ENCODE measurements at places on chromosomes 1 and 21.

DNA sequence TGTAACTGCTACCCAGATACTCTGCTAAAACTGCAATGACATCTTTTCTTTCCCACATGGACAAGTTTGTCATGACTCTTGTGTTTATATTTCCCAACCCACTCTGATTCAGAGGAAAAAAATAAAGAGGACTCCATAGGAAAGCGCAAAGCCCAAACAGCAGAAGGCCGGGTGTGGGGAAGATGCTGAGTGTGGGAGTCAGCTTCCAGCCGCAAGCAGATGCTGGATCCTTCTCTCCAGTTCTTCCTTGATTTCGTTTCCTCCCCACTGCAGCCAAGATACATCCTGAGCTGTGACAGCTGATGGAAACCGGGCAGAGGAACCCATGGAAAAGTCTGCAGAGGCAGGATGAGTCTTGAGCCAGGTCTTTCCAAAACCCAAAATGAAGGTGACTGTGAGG, 498.2 kb downstream of the PLPP3 start:
- DNase-seq: no peak

- DNase-seq: no peak
Observed at GRCh38 chr1:31861346-31861745, 45.5 kb upstream of the SPOCD1 start.

- no peak for DNase-seq
Observed at GRCh38 chr1:51799372-51799771, 79.2 kb downstream of the NRDC start.

- DNase-seq: no peak
Observed at GRCh38 chr1:200445213-200445612, 35.4 kb upstream of the ZNF281 start.

DNA sequence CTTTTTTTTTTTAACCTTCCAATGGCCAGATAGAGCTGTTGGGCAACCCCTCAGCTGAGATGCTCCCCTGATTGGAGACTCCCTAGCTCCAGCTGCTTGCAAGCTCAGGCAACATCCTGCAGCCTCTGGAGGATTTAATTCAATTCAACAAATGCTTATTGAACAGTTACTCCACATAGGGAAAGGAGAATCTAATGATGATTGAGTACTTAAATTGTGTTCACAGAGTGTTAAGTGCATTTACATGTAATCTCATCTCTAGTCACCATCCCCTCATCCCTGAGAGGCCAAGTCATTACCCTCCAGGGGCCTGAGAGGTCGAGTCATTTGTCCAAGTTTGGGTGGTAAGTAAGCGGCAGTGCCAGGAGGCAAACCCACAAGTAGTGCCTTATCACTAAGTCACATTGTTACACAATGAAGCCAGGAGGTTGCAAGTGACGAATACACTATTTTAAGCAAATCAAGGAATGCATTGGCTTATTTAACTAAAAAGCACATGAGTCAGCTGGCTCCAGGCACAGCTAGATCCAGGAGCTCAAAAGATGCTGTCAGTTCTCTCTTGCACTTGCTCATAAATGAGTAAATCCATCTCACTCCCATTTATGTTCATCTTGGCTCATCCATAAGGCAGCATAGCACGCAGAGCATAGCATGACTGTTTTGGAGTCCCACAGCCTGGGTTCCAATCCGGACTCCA, 64.3 kb downstream of the OPTC start:
- DNase-seq: no peak

DNA sequence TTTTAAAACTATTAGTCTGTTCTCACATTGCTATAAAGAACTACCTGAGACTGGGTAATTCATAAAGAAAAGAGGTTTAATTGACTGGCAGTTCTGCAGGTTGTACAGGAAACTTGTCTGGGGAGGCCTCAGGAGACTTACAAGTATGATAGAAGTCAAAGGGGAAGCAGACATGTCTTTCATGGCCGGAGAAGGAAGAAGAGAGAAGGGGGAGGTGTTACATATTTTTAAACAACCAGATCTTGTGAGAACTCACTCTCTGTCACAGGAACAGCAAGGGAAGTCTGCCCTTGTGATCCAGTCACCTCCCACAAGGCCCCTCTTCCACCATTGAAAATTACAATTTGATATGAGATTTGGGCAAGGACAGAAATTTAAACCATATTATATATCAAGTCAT, 55.9 kb downstream of the CLIC4 start:
- no peak for DNase-seq

GRCh38 chr1:201898992-201899391, 10.3 kb downstream of the SHISA4 start:
- DNase-seq: no peak

- DNase-seq: no peak
Observed at GRCh38 chr1:74427681-74428080, 84.7 kb downstream of the LRRC53 start.

GRCh38 chr1:228417061-228417460, 400 bp upstream of the TRIM17 start:
- DNase-seq: no peak

DNA sequence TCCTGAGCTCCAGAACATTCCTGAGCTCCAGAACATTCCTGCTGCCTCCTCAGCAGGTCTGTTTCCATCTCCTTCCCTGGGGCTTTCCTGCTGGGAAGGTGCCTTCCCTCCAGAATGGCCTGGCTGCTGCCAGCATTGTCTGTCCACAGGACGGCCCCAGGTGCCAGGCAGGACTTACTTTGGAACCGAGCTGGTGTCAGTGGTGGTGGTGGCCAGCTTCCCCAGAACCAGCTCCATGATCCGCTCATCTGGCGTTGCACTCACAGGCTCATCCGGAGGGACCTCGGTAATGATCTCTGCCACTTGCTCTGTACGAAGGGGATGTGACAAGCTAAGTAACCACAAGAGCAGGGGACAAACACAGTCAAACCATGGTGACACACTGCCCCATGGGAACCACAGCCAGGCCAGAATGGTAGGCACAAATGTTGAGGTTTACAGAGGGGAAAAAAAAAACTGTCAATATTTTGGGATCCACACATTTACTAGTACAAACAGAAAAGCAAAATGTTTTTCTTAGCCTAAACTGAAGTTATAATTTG, 41.3 kb downstream of the PRDM15 start:
- DNase-seq: no peak

DNA sequence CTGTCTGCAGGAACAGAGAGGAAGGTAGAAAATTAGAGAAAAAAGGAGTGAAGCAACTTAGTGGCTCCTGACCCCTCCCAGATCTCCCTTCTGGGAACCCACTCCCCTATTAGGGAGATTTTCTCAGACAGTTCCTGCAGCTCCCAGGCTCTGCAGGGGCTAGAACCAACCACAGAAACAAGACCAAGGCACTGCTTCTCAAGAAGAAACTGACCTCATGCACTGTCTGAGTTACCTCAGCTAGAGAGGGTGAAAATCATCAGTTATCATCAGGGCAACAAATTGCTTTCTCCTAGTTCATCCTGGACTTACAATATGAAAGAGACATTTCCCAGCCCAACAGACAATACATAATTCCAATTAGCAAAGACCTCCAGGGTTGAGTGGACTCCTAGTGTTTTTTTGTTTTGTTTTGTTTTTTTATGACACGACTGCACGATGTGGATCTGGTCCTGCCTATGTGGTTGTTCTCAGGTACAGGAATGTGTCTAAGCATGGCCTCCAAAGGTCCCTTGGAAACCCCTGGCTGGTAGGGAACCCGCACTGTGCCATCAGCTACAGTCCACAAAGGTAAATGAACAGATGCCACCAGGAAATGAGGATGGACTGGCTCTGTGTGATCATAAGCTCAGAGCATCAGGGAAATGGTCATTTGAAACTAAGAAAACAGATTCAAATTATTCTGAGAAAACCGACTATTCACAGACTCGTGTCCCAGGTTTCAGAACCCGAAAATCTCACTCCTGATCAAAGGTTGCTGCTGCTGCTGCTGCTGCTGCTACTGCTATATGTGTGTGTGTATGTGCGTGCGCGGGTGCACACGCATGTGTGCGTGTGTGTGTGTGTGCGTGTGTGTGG, 65.3 kb downstream of the LAMC2 start:
- DNase-seq: no peak

Data from NCI-H146 (cell line).